ENCODE measurements at places on chromosomes 2 and 18.

DNA sequence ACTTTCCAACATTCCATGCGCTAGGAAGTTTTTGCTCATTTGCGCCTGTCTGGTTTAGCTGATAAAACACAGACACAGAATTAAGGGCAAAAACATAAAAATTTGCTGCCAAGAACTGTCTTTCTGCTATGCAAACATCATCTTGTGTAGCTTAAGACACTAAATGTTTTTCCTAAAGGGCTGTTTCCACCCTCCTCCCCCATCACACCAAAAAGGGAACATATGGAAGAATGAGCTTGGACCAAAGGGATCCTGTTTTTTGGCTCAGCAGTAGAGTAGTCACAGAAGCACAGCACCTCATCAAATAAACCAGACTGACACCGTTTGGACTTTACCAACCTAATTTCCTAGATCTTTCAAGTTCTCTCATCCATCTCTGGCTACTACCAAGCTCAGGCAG is 210.1 kb downstream of the ZNF521 start:
- DNase-seq: no peak

GRCh38 chr2:162613839-162614238 is 224.7 kb downstream of the KCNH7 start:
- DNase-seq: no peak

GRCh38 chr2:16155766-16156165 is 215.4 kb downstream of the MYCN start:
- no peak for DNase-seq

DNA sequence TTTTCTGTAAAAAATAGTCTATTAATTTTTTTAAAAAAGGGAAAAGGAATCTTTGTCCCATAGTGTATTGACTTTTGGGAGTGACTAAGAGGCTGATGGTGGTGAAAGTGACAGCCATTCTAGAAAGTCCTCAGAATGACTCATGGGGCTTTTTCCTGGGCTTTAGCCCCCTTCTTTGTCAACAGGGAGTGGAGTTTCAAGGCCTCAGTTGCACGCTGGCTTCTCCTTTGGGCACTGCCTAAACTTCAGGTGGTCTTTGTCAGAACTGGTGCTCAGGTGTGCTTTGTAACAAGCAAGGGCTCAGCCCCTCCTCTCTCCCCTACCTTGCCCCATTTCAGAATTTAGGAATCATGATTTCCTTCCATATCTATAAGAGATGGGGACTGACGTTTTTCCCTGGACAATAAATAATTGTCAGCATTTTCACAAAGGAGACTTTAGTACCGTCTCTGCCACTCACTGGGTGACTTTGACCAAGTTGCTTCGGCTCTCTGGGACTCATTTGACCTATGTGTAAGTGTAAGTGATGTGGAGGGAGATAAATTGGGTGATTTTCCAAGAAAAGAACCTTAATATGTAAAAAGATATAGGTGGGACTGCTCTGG is 61.2 kb upstream of the IGFBP2 start:
- no peak for DNase-seq

DNA sequence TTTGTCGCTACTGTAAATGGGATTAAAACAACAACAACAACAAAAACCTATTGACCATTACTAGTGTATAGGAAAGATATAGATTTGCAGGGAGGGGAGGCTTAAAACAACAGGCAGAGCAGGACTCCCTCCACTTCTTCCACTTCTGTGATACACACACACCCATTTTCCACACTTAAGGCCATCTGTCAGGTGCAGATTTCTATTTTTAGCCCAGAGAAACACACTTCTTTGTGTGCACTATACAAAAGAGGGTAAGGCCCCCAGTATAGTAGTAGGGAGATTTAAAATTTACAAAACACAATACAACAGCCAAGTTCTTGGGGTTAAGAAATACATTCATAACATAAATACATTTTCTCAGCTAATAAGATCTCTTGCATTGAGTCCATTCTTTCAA is 22.4 kb downstream of the PTPN2 start:
- no peak for DNase-seq

GRCh38 chr18:67139899-67140298 is 376.6 kb downstream of the DSEL start:
- no peak for DNase-seq

- DNase-seq: no peak
These were observed 38.2 kb upstream of the CNGA3 start for GRCh38 chr2:98308068-98308467.

DNA sequence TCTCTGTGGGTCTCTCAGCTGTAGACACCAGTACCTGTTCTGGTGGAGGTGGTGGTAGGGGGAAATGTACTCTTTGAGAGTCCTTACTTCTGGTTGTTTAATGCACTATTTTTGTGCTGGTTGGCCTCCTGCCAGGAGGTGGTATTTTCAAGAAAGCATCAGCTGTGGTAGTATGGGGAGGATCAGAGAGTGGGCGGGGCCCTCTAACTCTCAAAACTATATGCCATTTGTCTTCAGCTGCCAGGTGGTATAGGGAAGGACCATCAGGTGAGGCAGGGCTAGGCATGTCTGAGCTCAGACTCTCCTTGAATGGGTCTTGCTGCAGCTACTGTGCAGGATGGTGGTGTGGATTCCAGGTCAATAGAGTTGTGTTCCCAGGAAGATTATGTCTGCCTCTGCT is 1100.8 kb downstream of the CNTNAP5 start:
- DNase-seq: no peak

GRCh38 chr2:8583400-8584173 is 98.3 kb upstream of the ID2 start:
- peak; percentile 89 for DNase-seq

DNA sequence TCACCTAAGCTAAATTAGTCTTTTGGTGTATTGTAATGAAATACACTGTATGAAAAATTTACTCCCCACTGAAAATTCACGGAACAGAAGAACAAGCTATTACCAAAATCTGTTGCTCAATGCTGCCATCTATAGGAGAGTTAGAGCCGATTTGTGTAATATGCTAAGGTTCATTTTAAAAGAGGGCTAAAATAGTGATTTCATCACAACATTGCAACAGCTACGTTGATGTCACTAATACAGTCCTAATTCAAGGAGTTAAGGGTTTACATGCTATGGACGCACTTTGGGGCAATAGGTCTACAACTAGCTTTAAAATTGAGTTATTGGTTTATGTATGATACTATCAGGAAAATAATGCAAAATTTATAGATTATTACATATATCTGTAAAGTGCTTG is 3.0 kb upstream of the IRS1 start:
- DNase-seq: peak; percentile 33

DNA sequence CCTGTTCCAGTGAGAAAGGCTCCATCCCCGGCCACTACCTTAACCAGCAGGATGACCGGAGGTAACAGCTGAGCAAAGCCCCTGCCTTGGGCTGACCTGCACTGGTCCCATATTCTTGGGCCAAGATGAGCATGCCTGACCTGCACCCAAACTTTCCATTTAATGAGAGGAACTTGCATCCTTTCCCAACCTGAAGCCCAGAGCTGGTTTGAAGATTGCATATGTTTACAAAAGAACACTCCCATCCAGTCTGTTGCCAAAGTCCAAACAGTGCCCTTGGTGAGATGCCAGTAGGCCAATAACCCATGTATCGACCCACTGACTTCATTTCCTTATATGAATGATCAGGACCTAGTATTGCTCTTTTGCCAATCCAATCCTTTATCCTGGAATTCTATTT is 5.5 kb upstream of the NPAS2 start:
- DNase-seq: no peak

DNA sequence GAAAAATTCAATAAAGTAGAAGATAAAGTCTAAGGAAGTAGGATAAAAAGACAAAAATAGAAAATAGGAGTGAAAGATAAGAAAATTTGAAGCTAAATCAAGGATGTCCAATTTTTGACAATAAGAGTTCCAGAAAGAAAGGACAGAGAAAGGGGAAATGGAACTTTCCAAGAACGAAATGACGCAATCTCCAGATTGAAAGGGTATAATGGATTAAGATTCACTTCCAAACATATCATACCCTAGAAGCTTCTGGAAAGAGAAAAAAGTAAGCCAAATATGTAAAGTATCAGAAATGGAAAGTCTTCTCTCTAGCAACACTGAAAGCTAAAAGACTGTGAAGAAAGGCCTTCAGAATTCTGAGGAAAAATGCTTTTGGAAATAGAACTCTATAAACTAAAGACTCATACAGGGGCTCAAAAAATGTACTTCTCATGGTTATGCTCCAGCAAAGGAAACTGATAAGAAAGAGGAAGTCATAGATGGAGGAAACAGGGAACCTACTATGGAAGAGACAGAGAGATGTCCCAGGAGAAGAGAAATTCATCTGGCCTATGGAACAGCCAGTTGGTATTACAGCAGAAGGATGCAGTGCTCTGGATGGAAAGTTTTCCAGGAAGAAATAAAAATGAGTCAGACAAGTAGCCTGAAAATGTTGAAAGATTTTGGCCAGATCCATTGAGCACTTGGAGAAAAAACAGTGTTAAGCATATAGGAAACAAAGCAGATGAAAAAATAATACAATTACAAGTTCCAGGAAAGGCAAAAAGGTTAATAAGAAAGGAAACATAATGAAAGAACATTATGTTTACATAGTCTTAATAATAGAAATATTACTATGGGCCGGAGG is 20.1 kb downstream of the CASP8 start:
- DNase-seq: peak; percentile 13

- no peak for DNase-seq
These were observed 198.1 kb upstream of the RASGRP3 start for GRCh38 chr2:33278245-33278943.

DNA sequence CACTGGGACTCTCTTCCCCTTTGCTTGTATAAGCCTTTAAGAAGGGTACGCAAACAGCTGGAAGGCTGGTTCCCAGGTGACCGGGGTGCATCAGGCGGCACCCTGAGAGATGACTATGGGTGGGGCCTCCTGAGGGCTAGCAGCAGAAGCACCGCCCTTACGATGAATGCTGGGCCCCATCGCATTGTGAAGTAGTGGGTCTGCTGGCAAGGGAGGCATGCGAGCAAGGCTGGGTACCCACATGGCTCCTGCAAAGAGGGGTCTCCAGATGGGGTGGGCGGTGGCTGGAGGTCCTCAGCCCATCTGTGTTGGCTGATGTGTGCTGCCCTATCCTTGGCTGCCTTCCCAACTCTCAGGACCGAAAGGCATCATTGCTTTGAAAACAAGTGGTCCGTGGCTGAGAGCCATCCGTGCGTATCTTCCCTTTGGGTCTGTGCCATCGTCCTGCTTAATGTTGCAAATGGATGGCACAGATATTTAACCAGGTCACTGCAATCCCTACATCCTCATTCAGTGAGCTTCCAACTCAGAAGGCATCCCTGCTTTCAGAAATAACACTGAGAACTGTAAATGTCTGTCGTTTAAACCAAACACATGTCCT is 83.5 kb upstream of the GPC1 start:
- no peak for DNase-seq

GRCh38 chr2:19706332-19706731 is 195.5 kb downstream of the TTC32 start:
- DNase-seq: no peak

GRCh38 chr2:184394642-184395041 is 203.7 kb upstream of the ZNF804A start:
- DNase-seq: no peak

DNA sequence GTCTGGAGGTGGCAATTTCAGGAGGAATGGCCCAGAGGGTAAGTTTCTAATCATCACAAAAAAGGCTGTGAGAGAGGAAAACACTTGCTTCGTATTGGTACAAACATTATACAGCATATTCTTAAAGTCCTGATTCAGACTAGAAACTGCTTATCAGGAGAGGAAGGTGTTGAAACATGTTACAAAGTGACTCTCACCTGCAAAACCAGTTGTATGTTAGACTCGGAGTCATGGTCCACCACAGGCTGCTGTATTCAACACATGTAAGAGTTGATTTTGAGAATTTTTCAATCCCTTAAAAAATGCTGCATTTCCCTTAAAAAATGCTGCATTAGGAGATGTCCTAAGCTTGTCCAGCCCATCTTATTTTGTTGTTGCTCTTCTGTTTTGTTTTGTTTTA is 61.5 kb downstream of the MBP start:
- no peak for DNase-seq

DNA sequence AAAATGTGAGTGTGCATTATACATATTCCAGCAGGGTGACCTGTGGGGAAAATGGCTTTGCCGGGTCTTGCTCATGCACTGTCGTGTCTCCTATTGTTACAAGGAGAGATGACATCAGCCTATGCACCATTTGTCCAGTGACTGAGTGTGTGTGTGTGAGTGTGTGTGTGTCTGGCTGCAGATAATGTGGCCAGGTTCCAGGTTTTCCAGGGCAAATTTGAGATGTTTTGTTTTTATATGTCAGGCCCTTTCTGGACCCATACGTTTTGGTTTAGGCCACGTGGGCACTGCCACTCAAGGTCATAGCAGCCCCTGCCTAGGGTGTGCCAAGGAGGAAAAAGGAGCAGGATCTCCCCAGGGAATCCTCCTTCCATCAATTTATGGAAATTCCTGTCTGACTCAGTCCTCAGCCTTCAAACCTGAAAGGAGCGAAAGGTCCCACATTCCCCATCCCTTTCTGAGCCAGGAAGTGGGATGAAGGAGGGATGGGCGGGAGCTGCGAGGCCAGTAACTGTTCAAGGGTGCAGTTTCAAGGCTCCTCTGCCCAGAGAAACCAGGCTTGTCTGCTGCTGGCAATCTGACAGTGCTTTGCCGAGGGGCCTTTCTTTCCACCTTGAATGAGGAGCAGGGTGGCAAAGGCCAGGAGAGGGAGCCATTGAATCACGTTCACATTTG is 93.0 kb upstream of the SMAD2 start:
- peak; percentile 41 for DNase-seq

DNA sequence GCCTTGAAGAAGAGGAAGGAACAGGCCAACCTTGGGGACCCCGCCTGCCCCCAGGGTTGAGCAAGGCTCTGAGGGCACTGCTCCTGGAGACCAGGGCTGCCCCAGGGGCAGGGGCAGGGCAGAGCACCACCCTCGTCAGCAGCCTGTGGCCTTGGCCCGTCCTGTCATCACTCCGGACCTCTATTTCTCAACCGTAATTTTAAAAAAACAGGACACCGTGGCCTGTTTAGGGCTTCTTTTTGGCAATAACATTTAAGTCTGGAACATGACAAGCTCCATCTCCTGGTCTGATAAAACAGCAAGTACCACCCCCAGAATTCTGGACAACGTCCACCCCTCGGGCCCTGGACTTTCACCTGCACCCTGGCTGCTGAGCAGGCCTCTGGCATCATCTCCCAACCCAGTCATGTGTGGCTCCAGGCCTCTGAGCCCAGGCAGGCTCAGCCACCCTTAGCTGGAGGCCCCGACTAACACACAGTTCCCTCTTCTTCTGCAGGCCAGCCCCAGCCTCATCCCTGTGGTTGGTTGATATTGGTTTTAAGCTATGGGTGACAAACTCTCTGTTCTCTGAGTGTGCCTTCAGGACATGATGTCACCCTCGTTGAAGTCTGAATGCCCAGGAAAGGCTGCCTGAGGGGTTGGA is 22.6 kb upstream of the ID2 start:
- DNase-seq: no peak

GRCh38 chr18:37628470-37629220 is 63.0 kb upstream of the CELF4 start:
- no peak for DNase-seq

- no peak for DNase-seq
These were observed 422.8 kb upstream of the HNRNPA3 start for GRCh38 chr2:176789751-176790150.
